ENCODE measurements at places on chromosomes 5 and 9.

DNA sequence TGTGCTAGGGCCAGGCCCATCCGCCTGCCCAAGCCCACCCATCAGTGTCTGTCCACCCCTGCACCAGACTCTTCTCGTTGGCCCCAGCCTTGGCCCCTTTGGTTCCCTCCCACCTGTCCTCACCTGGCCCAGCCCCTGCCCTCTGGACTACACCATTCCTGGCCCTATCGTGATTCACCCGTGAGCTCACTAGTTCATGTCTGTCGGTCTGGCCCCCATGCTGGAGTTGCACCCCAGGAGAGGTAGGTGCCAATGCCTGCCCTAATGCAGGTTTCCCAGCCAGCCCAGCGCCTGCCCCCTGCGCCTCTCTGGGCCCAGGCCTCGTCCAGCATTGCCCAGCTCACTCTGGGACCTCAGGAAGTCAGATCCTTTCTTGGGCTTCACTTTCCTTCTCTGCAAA is 115.4 kb upstream of the LMX1B start:
- DNase-seq, result no peak

DNA sequence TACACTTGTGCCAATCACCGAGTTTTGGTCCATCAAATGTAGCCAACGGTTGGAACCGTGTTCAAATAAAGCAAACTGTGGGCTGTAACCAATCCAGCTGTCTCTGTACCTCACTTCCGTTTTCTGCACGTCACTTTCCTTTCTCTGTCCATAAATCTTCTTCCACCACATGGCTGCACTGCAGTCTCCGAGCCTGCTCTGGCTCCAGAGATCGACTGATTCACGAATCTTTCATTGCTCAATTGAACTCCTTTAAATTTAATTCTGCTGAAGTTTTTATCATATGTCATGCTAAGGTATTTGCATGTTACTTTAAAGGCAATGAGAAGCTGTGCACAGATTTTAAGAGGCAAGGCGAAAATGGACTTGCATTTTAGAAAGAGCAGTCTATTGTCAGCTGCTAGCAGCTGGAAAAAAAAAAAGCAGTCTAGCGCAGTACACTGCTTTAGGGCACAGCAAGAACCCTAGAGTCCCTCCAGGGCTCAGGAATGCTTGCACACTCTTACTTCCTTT is 13.2 kb downstream of the TTC39B start:
- DNase-seq, result peak; percentile 70

GRCh38 chr5:136159457-136159856 is 26.8 kb downstream of the SMAD5 start:
- DNase-seq, result no peak

DNA sequence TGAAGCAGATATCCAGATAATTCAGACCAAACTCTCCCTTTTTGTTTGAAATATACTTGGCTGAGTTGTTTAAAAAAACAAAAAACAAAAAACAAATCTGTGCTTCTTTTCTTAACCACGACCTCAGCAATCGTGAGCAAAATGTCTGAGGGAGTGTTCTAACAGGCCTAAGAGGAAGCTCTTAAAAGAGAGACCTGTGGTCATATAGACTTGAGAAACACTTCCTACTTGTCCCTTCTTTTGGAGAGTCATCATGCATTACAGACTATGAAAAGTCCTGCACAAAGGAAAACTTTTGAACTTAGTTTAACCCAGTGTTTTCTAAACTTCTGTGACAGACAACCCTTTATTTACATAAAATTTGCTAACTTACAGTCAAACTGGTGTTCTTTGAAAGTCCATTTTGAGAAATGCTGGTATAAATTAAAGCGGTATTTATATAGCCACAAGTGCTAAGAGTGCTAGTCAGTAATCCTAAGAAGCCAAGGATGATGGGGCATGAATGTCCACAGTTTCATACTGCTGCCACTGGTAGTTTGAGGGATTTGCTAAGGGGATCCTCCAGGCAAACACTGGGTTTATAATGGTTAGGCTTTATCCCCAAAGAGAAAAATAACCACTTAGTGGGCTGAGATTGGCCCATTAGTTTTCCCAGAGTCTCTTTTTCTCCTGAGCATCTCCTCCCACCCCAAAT is 199.8 kb downstream of the LRRC70 start:
- peak; percentile 61 for DNase-seq

DNA sequence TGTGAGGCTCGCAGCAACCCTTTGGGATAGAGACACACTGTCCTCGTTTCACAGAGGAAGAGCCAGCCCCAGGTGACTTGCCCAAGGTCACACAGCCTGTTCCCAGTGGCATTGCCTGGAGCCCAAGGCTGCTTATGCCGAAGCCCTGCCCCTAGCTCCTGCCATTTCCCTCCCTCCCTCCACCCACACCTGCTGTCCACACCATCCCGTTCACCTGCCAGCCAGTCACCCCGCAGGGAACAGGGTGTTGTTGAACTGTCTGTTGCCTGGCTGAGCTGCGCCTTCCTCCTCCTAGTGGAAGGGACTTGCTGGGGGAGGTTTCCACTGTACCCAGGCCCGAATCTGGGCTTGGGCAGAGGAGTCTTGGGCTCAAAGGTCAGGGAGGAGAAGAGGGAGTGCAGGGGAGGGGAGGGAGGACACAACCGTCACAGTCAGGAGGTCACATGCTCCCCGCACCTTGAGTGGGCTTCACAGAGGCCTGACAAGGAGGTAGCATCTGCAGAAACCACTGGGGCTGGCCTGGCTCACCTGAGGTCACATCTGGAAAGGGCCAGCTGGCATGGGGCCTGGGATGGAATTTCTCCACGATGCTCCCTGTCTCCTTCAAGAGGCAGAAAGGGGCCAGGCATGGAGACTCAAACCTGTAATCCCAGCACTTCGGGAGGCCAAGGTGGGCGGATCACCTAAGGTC is 6.3 kb downstream of the TTC16 start:
- no peak for DNase-seq

DNA sequence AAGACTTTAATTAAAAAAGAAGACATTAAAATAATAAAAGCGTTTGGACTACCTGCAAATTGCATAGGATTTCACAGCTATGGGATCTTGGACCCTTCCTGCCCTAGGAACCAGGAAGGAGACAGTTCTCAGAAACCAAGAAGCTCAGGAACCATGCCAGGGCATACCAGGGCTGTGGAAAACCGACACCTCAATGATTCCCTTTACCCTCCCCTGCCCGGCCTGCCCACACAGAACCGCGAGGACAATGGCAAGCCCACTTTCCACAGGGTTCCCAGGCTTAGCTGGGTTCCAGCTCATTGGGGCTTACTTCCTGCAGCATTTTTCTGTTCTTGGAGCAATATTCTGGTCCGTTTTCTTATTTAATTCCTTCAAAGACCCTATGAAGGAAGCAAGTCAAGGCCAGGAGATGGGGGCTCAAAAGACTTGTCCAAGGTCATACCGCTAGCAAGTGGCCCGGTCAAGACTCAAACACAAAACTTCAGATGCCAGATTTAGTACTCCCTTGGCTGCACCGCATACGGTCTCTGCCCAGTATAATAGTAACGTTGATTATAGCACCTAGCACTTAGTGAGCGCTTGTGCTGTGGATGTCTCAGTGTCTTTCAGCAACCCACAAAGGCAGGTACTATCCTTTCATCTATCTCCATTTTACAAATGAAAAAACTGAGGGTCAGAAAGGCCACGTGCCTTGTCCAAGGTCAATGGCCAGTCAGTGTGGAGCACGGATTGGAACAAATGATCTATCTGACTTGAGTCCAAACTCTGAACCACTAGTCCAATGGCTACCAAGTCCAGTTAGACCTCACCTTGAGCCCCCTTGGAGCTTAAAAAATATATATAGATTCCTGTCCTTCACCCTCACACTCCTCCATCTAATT is 6.8 kb downstream of the FAT2 start:
- DNase-seq, result no peak

DNA sequence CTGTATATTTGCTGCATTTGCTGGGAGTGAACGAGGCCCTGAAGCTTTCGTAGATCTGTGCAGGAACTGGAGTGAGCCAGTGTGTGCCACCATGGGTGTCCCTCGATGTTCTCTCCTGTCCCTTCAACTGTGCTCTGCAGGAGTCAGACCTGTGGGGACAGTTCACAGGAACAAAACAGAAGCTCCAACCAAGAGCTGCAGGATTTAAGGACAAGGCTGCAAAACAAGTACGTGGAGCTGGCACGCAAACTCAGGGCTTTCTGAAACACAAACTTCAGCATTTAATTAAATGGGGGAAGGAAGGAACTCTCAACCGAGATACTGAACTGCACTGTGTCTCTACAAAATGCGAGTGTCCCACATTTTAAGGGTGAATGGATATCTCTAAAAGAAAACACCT is 24.2 kb downstream of the BASP1 start:
- DNase-seq, result no peak

DNA sequence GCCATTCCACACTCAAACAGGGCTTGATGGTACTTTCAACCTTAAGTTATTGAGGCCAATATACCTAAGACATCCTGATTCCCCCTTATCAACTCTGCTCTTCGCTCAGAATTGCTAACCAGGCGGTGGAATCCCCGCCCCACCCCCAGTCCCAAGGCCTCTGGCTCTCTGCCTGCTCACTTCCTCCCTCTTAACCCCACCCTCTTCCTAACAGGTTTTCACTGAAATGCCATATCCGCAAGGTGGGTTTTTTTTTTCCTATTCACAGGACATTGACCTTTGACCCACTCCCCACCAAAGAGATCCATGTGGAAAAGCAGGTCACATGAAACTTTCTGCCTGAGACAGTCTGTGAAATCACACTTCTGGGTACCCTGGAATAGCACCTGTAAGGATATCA is 66.6 kb upstream of the IFNK start:
- DNase-seq, result peak; percentile 64

DNA sequence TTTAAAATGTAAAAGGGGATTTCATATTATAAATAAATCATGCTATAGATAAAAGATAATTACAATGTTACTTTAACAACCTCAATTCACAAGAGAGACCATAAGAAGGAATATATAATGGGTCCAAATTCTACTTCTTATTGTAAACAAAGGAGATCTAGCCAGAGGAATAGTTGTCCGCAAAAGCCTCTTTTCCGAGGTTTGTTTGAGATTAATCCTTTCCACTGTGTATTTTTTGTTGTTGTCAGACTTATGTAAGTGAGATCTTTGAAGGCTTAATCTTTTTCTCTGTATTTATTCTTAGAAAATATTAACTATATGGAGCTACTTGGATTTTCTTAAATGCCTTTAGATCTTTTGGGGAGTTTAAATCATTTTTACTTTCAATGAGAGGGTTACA is 1299.3 kb upstream of the WWC1 start:
- no peak for DNase-seq

DNA sequence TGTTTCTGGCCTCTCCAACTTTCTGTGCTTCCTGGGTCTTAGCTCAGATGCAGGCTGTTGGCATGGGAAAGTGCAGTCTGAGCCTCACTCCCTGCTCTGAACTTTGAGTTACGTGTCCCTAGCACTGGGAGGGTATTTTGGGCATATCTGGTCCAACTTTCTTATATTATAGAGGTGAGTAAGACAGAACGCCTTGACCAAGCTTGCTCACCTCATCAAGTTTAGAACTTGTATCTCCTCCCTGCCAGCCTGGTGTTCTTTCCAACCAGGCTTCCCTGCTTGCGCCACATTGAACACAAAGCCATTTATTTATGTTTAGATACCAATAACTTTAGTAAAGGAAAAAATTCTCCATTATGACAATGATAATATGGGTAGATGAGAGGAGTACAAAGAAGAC is 33.2 kb downstream of the TNC start:
- DNase-seq, result no peak

DNA sequence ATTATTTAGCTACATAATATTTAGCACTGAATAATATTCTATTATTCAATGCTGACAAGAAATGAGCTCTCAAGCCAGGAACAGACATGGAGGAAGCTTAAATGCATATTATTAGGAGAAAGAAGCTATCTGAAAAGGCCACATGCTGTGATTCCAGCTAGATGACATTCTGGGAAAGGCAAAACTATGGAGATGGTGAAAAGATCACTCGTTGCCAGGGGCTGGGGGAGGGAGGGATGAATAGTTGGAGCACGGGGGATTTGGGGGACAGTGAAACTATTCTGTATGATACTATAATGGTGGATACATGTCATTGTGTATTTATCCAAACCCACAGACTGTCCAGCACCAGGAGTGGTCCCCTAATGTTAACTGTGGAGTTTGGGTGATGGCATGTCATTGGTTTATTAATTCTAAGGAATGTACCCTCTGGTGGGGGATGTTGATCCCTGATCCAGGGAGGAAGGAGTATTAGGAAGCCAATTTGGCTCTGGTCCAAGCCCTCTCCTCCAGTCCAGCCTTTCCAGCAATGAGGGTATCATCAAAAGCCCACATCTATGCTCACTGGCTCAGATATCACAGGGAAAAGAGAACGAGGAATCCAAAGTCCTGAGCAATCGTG is 162.5 kb downstream of the COL23A1 start:
- no peak for DNase-seq

DNA sequence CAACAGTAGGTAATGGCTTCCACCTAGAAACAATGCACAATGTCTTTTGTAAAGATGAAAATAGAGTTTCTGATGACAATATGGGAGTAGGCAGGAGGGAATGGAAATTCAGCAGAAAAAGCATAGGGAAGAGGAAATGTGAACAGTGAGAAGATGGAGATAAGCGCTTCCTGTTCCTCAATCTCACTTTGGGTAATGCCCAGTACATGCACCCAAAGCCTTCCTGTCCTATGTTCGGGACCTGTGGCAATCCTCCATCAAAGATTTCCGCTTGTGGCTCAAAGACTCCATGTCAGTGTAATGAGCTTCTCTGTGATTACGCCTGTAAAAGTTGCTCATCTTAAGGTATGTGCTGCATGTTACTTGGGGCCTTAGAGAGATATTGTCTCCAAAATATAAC is 2.7 kb downstream of the UGT3A1 start:
- DNase-seq, result no peak

DNA sequence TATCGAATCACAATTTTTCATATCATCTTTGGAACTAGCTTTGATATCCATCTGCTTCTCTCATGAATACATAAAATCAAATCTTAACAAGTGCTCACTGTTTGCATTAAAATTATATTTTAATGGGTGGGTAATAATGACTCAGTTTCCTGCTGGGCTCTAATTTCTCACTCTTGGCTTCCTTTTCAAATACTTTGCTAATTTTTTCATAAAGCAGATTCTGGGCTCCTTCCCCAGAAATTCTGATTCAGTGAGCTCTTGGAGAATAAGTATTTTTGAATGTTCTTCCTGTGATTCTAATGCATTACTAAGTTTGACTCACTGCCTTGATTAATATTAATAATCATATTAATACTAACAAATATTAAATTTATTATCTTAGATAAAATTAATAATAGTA is 48.9 kb downstream of the YIPF5 start:
- DNase-seq, result no peak

- DNase-seq, result no peak
Measured at GRCh38 chr9:69443178-69443577, 118.2 kb downstream of the ENTREP1 start.

- no peak for DNase-seq
Measured at GRCh38 chr5:82405161-82405560, 127.0 kb upstream of the RPS23 start.

- no peak for DNase-seq
Measured at GRCh38 chr9:25418974-25419373, 259.3 kb downstream of the TUSC1 start.

- DNase-seq, result no peak
Measured at GRCh38 chr5:74562122-74562521, 78.4 kb downstream of the ENC1 start.

GRCh38 chr9:127660886-127661741 is 45.7 kb upstream of the CFAP157 start:
- no peak for DNase-seq

- DNase-seq, result no peak
Measured at GRCh38 chr5:126552614-126553013, 42.4 kb downstream of the ALDH7A1 start.

- DNase-seq, result no peak
Measured at GRCh38 chr9:115972843-115973595, 180.6 kb upstream of the PAPPA start.

- DNase-seq, result no peak
Measured at GRCh38 chr9:93949694-93950449, 5.3 kb downstream of the BARX1 start.

- DNase-seq, result no peak
Measured at GRCh38 chr5:142411656-142412425, 87.0 kb upstream of the SPRY4 start.
